ENCODE measurements at places on chromosomes 11 and 22.
A peak's percentile ranks its signal among the peaks of the same experiment; 100 is the strongest.

GRCh38 chr22:42229455-42230149, 40.9 kb downstream of the TCF20 start:
- DNase-seq = peak; percentile 4

DNA sequence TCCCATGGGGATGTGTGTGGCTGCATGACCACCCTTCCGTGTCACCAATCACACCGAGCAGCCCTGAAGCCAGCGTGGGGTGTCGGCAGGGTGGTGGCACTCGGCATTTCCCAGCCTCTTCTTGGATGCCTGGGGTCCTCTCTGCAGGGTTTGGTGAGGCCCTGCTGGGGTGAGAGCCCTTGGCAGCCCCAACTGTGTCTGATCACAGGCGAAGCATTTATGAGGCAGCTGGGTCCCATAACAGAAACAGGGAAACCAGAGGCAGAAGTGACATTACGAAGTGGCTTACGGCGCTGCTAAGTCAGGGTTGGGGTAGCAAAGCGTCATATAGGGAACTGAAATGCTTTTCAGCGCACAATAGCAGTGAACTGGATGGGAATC, 92.3 kb upstream of the SEPTIN5 start:
- DNase-seq = no peak

- no peak for DNase-seq
These were observed 1.5 kb downstream of the VPREB3 start for GRCh38 chr22:23752750-23753149.

DNA sequence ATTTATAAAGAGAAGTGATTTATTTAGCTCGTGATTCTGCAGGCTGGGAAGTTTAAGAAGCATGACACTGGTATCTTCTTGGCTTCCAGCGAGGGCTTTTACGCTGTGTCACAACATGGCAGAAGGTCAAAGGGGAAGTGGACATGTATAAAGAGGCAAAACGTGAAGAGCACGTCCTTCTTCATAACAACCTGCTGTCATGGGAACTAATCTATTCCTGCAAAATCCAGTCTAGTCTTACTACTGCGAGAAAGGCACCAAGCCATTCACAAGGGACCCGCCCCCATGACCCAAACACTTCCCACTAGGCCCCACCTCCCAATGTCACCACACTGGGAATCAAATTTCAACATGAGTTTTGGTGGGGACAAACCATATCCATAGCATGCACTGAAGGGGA, 58.3 kb downstream of the AMOTL1 start:
- DNase-seq = no peak

DNA sequence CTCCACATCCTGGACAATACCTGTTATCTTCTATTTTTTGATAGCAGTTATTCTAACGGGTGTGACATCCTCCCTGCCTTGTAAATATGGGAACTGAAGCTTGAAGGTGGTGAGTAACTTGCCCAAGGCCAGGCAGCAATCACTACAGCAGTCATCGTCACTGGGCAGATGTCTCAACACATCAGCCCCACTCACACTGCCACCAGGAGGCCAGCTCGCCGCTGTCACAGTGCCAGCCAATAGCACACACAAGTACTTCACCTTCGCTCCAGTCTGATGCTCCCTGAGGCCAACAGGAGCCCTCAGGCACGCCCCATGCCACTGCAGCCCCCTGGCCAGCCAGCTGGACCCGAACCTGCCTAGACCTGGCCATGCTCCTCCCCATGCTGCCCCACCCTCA, 4.9 kb upstream of the TTLL1 start:
- DNase-seq = no peak

GRCh38 chr11:110268441-110268840, 28.0 kb downstream of the RDX start:
- DNase-seq = no peak

GRCh38 chr11:104968355-104968855, at the start of gene CASP4:
Gene CASP4 (minus strand): TSS chr11:104968574. CDS start chr11:104968525, 49 bp downstream.
- peak; percentile 91 for DNase-seq

DNA sequence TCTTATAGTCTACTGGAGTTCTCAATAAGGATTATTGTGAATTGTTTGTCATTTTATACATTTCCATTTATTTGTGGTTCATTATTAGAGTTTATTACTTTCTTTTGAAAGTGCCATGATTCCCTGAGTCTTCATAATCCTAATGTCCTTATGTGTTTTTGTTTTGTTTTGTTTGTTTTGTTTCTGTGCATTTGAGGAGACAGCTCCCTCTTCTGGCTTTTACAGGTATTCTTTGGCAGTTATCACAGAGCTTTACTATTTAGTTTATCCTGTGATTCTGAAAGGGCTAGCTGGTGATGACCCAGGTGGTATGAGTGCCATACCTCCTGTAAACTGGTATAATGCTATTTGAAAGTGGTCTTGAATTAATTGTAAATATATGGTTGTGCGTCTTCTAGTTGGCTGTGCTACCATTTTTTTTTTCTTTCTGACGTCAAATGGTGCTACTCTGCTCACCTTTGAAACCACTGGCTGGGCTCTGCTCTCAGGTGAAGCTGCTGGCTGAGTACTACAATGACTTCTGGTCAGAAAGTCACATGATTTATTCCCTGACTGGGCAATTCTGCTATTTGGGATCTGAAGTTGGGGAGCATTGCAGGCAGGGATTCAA, 751.2 kb downstream of the JRKL start:
- DNase-seq = no peak

DNA sequence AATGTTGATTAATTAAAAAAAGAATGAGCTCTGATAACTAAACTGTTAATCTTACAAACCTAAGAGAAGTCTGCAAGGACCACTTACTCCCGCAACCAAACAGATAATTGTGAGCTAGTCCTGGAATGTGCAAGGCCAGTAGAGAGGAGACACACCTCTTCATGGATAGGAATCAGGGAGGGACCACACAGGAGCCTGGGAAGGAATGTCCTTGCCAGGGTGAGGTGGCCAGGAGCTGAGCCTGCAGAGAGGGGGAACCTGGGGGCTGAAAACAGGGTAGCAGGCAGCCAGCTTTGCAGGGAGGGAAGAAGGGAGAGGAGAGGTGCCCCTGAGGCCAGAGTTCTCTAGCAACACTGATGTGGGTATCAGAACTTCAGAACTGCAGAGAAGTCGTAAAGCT, 9.4 kb upstream of the NLRP10 start:
- DNase-seq = peak; percentile 14

DNA sequence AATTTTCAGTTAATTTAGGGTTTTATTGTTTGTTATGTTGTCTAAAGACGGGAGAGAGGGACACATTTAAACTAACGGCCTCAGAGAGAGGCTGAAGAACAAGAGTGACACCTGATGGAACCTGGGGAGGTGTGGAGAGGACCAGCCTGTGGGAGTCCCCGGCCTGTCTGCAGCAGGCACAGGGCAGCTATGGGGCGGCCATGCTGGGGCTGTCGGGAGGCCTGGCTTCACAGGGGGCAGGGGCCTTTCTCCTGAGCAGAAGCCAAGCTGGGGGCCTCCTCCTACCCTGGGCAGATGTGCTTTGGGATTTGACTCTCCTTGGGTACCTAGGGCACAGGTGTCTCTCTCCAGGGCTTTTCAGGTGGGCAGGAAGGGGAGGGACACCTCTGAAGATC, 21.9 kb downstream of the RELT start:
- DNase-seq = no peak

- no peak for DNase-seq
These were observed 472 bp downstream of the UBXN1 start for GRCh38 chr11:62678433-62678769.

DNA sequence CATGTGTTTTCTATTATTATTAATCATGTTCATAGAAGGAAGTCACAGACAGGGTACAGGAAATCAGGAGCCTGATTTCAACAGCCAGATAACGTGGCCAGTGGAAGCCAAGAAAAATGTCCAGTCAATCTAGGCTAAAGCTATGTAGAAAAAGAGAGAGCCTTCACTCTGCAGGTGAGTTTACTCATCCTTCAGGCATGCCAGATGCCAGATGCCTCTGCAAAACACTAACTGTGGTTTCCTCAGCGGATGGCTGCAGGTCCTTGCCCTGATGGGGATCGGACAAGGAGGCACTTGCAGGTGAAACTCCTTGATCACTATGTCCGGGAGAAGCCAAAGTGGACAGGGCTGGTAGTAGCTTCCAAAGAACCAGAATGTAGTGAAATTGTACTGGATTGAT, 962.3 kb upstream of the RAG2 start:
- no peak for DNase-seq

- DNase-seq = peak; percentile 79
These were observed 722 bp upstream of the GUCY1A2 start for GRCh38 chr11:107018902-107019493.

DNA sequence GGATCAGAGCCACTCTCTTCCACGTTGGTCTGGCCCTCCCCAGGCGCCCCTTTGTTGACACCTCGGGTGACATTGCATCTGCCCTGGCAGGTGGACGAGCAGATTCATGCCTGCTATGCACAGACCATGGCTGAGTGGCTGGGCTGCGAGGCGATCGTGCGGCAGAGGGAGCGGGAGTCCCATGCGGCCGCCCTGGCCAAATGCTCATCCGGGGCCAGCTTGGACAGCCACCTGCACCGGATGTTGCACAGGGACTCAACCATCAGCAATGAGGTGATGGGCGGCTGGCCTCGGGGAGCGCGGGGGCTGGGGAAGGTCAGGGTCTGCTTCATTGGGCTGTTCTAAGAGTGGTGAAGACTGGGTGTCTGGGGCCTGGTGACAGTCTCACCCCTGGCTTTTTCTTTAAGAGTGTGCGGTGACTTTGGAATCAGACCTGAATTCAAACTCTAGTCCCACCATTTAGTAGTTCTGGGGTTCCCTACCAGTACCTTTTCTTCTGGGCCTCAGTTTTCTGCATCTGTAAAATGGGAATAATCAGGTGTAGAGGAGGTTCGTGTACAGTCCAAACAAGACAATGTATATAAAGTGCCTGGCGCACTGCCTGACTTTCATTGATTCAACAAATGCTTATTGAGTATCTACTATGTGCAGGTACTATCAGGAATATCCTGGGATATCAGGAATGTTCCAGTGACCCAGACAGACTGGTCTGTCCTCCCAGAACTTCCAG, 53.0 kb downstream of the LHFPL7 start:
- DNase-seq = no peak

GRCh38 chr11:68373189-68373814, 60.9 kb downstream of the LRP5 start:
- DNase-seq = peak; percentile 91

- no peak for DNase-seq
These were observed 934.2 kb upstream of the RAG2 start for GRCh38 chr11:37532271-37532670.

- DNase-seq = no peak
These were observed 14.7 kb downstream of the TOM1 start for GRCh38 chr22:35314161-35314942.

DNA sequence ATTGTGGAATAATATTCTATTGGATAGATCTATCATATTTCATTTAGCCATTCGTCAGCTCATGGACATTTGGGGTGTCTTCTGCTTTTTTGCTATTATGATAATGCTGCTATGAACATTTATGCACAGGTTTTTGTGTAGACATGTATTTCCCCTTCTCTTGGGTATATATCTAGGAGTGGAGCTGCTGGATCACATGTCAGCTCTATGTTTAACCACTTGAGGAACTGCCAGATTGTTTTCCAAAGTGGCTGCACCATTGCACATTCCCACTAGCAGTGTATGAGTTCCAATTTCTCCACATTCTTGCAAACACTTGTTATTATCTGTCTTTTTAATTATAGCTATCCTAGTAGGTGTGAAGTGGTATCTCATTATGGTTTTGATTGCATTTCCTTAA, 75.0 kb downstream of the C11orf65 start:
- DNase-seq = no peak

DNA sequence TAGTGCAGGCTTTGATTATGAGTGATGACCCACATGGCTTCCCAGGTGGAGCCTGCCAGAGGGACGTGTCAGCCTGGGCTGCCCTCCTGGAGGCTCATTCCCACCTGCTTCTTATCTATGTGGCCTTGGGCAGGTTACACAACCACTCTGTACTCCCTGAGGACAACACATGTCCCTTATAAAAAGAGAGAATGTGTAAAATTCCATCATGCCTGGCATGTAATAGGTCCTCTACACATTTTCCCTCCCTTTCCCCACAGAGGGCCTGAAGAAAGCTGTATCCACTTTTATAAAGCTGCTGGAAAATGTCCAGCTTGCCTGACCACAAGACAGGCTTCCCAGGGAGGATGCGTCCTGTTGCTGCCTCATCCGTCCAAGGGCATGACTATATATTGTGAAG, 55.0 kb upstream of the VSTM5 start:
- DNase-seq = peak; percentile 85

DNA sequence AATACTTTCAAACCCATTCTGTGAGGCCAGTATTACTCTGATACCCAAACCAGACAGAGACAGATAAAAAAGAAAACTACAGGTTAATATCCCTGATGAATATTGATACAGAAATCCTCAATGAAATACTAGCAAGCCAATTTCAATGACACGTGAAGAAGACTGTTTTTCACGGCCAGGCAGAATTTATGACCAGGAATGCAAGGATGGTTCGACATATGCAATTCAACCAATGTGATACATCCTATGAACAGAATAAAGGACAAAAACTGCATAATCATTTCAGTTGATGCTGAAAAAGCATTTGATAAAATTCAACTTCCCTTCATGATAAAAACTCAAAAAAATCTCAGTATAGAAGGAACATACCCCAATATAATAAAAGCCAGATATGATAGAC, 44.5 kb downstream of the SLC22A24 start:
- no peak for DNase-seq

DNA sequence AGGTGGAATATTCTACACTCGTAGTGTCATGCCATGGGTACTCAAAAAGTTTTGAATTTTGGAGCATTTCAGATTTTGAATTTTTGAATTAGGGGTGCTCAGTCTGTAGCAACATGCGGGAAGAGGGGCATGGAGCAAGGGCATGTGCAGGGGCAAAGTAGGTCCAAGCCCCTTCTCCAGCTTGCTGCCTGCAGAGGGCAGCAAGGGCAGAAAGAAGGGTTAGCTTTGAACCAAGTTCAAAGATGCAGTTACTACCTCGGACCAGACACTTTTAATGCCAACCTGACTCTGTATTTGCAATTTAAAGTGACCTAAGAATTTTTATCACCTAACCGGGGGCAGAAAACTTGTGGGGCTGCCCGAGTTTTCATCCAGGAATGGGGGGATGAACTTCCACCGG, 68.2 kb downstream of the CD82 start:
- no peak for DNase-seq

DNA sequence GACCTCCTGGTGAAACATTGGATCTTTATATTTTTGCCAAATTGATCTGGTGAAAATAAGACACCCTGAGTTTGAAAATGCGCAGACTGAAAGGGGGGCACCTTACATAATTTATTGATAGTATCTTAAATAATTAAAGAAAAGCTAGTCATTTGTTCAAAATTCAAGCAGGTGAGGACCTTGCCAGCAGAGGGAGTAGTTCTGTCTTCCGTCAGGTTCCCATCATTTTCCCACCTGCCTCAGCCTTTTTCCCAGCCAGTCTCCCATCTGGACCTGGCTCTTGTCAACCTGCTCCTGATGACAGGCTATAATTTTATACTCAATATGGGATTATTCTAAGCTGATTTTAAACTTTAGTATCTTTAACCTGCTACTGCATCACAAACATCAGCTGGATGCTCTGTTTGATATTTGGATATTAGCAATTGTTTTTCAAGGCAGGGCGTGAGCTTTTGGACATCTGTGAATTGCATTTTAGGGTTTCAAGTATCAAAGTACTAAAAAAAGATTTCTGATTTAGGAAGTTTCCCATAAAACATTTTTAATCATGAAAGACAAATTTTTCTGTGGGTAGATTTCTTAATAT, 132.0 kb downstream of the ELP4 start:
- DNase-seq = peak; percentile 18

Measured in fibroblast of skin of right quadriceps (primary cell).